ENCODE measurements at places on chromosomes 3 and 15.

DNA sequence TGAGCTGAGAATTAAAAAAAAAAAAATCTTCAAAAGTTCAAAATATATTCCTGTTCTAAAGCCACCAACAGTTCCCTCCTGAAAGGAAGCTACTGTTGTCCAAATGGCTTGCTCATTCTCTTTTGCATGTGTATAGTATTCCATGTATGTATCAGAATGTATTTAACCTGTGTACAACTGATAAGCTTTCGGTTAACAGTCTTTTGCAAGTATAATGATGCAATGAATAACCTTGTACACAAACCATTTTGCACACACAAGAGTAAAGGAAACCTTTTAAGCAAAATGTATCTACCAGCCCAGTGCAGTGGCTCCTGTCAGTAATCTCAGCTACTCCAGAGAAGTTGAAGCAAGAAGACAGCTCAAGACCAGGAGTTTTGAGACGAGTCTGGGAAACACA is 32.6 kb downstream of the TOPBP1 start:
- DNase-seq = no peak

- no peak for DNase-seq
These were observed 355.1 kb downstream of the GBE1 start for GRCh38 chr3:81406318-81406717.

GRCh38 chr15:26083896-26084295 is 220.8 kb upstream of the ATP10A start:
- DNase-seq = no peak

DNA sequence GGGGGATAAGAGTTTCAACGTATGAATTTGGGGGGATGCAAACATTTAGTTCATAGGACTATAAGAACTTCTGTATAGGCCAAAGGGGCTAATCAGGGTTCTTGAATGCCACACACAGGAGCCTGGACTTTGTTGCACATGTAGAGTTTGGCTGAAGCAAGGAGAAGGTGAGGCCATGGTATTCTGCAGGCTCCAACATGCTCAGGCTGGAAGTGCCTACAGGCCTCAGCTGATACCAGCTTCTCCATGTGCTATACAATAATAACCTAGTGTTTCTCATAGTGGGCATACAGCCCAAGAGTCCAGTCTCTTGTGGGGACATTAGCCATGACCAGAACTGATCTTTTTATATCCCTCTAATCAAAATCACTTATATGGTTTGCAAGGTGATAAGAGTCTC is 399.7 kb upstream of the MCTP2 start:
- DNase-seq = no peak

GRCh38 chr3:65854606-65855304 is 184.0 kb downstream of the MAGI1 start:
- DNase-seq = no peak

DNA sequence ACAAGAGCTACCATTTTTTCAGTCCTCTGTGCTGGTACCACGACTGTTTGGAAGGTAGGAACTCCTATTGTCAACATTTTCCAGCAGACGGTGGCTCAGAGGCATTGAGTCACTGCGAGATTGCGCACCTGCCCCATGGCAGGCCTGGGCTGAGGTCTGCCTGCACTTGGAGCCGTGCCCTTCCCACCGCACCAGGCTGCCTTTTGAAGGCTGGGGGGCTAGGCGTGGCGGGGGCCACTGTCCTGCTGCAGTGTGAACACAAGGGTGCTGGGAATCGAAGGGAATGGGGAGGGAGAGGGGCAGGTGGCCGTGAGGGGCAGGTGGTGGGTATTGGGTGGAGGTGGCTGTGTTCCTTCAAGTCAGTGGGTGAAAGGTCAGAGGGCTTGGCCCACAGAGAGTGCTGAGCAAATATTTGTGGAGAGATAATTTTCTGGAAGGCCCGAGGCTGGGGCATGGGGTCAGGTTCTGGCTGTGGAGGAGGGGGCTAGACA is 16.3 kb downstream of the SNX33 start:
- no peak for DNase-seq
